Left ventricle myocardium superior (tissue), 1 donor: ENCODE measurements at places on chromosomes 7 and 10.
A peak's percentile ranks its signal among the peaks of the same experiment; 100 is the strongest.

- no peak for DNase-seq
Measured at GRCh38 chr10:52853704-52854103, 81.1 kb upstream of the MBL2 start.

DNA sequence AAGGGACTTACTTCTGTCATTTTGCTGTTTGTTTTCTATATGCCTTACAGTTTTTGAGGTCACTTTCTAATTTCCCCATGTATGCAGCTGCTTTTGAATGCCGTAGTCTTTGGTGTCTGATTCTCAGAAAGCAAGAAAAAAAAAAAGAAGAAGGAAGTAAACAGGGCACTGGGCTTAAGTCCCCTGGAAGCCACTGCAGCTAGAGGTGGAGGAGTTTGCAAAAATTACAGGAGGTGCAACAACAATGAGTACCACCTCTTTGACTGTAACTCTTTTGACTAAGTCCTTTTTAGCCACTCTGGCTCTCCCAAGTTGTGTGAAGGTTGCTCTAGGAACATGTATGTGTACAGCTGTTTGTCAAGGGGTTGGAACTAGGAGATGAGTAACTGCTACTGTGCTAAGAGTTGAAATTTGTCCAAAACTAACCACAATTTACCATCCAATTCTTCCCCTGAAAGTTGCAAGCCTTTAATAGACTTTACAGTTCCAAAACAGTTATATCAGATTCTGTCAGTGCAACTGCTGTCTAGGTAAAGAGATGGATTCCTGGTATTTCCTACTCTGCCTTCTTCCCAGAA lies 588.0 kb upstream of the LRRN3 start:
- no peak for DNase-seq

- no peak for DNase-seq
Measured at GRCh38 chr7:18753972-18754610, 258.5 kb downstream of the HDAC9 start.

DNA sequence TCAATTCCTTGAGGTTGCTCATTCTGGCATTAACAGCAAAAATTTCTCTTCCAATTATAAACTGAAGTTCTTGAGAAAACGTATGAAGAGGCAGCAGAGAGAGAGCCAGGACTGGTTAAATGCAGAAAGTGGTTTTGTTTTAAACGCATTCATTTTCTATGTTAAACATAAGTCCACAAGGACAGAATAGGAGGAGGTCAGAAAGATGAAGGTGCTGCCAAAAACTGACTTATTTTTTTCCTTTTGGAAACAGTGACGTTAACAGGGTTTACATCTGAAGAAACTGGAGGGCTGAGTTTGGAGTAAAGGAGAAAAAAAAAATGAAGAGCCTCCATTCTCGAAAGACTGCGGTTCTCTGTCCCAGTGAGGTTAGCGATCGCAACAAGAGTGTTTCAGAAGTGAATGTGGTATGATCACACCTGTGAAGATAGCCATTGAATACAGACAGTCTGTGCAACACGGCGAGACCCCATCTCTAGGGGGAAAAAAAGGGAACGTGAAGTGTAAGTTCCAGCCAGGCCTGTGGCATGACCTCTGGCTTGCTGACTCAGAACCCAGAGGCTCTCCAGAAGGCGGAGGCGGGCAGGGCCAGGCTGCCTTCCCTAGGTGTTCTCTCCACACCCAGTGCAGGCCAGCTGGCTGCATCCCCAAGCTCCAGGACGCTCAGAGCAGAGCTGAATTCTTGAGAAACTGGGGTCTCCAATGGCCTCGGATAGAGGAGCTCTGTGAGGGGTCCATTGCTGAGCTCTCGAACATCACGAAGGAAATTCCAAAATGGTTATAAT lies 84.0 kb downstream of the CHST15 start:
- DNase-seq: no peak

- peak; percentile 51 for DNase-seq
Measured at GRCh38 chr7:135911099-135911498, 66.1 kb downstream of the MTPN start.
